ENCODE measurements at places on chromosomes 11 and 22.

GRCh38 chr22:19214078-19214473 is 35.5 kb upstream of the SLC25A1 start:
- DNase-seq, result no peak

DNA sequence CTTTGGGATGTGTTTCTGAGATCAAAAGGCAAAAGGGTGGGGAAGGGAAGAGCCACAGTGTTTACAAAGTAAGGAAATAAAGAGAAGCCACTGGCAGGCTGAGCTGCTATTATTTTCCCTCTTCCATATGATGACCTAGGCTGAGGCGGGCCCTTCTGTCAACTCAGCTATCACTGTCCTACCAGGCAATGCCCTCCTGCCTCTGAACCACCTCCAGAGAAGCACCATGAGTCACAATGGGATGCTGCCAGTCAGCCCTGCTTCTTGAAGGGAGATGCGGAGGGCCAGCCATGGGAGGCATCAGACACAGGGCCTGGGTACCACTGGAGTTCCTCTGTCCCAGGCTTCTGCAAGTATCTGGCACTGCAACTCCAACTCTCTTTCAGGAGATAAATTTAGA is 107.9 kb upstream of the BID start:
- no peak for DNase-seq

GRCh38 chr11:87265132-87265531 is 227.4 kb downstream of the TMEM135 start:
- DNase-seq, result no peak

DNA sequence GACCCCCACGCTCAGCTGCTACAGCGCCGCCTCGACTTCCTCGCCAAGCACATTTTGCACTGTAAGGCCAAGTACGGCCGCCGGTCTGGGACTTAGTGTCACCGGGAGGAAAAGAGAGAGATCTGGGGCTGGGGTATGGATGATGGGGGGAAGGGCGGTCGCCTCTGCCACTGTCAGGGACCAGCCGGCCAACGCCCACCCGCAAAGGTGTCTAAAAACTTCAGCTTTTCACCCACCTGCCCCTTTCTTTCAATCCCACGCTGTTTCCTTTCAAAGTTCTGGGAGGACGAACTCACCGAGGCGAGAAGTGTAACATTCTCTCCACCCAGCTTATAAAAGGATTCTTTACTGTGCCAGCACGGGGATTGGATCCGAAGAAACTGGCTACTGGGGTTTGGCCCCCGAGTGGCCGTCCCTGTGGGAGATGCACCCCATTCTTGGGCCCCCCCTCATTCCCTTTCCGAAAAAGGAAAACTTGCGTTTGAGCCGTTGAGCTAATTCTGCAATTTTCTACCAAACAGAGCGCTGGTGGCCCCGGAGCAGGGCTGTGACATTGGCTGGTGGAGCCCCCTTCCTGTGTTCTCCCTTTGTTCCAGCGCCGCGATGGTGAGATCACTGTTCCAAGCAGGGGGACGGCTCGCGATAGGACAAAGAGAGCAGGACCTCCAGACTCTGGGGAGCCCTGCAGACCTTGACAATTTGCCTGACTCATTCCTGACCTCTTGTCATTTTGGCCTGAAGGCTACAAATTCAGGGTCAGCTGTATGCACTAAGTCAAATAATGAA is 1.8 kb downstream of the FJX1 start:
- no peak for DNase-seq

DNA sequence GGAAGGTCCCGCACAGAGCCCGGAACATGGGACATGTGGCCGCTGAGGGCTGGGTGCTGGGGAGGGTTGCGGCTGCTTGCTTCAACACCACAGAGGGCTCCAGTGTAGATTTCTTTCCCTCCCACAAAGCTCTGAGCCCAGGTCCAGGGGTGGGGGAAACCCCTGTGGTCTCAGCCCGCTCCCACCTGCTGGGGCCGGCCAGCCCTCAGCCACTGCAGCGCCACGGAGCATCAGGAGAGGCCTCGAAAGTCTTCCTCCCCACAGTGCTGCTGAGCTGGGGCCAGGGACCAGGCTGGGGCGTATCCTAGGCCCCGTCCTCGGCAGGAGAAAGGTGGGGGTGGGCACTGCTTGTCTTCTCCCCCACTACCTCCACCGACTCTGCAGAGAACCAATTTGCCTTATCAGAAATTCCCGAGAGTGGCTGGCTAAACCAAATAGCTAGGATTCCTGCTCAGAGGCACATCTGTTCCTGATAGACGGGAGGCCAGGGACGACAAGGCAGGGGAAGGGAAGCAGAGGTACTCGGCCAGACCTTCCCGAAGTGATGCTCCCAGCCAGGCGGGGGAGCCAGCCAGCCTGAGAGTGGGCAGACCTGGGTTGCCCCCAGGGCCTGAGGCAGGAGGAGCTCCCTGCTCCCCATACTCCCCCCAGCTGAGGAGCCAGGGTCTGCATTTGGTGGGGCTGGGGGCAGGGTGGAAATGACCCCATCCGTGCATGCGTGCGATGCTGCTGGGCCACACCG is 18.7 kb downstream of the IGF2 start:
- no peak for DNase-seq

DNA sequence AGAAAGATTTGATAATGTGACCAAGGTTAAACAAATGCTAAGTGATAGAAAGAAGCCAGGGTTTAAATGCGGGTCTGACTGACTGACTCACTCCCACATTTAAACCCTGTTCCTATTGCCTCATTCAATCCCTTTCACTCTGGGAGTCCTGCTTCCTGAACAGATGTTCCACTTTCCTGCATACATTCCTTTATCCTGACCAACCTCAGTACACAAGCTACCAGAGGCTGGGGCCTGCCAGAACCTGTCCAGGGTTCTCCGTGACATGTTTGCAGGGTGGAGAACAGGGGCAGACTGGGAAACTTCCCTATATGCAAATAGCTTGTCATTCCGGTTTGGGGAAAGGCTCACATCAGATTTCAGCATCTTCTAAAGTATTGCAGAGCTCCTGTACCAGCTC is 3.0 kb upstream of the ANKK1 start:
- DNase-seq, result no peak

DNA sequence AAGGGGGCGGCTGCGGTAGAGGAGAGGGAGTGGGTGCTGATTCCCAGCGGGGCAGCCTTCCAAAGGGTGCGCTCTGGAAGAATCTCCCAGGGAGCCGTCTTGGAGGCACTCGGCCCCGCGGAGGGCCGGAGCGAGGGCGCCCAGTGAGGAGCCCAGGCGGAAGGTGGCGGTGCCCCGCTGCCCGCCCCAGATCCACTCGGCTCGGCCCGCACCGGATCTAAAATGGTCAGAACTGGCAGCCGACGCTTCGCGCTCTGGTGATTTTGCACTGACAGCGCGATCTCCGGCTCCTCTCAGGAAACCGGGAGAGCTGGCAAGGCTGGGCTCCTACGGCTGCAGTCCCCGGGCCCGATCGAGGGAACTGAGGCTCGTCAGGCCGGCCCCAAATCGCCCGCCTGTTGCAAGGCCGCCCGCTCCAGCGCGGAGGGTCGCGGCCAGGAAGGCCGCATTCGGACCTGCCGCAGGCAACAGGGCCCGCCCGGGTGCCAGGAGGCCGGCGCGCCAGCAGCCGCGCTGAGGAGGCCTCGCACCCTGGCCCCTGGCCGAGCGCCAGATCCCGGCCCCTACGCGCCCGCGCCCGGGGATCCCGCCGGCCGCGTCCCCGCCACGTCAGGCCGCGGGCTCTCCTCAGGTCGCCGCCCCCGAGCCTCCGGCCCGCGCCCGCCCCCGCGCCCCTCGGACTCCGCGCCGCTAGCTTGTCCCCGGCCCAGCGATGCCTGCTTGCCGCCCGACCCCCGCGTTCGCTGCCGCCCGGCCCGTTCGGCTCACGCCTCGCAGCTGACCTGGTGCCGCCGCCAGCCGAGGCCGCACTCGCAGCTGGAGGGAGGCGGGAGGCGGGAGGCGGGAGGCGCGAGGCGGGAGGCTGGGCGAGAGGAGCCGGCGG is at the start of gene KLHL22:
Gene KLHL22 (minus strand): TSS at position 818 of the 883 bp plus-strand sequence. CDS start 6,584 bp downstream, outside the sequence.
- DNase-seq, result peak; percentile 14

DNA sequence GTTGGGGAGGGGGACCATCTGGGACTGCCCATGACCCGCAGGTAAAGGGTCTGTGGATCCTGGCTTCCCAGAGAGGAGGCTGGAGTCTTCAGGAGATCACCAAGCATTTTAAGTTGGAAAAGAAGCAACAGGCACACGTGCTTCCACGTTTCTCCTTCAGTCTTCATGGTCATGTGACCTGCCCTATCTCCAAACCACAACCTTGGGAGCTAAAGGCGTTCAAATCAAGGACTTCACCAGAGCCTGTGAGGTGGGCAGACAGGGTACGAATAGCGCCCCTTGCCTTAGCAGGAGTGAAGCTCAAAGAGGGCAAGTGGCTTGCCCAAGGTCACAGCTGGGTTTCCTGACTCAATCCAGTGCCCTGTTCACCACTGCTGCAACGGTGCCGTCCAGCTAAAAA is 6.7 kb downstream of the TMEM184B start:
- DNase-seq, result no peak

DNA sequence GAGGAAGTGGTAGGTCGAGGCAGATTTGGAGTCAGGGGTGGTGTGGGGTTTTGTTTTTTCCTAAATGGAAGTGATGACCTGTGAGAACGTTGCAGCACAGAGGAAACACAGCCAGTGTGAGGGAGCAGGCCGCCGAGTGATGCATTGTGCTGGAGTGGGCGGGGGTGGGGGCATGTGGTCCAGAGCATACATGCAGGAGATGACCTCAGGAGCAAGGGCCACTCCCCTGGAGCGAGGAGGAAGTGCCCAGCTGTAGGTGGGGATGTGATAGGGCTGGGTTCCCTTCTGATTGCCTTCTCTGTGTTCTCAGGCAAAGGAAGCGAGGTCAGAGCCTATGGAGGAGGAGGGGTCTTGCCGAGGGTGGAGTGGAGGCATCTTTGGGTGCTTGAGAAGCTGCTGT is 81.4 kb downstream of the PPP6R3 start:
- DNase-seq, result no peak

- DNase-seq, result no peak
Measured at GRCh38 chr11:9851366-9851765, 187.5 kb downstream of the SWAP70 start.

DNA sequence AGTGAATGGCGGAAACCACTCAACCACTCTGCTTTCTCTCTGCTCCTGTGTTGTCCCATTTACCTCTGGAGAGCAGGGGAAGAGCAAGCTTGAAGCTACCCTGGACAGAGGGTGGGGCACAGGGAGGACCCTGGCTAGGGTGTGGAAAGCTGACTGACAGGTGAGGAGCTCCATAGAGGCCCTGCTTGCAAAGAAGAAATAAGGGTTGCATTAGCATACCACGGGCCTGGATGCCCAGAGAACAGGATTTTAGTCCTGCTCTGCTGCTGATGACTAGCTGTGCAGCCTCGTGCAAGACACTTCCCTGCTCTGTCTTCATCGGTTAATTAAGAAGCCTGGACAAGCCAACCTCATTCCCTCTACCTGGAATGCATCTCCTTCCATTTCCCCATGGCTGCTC is 135.0 kb downstream of the BUD13 start:
- no peak for DNase-seq

DNA sequence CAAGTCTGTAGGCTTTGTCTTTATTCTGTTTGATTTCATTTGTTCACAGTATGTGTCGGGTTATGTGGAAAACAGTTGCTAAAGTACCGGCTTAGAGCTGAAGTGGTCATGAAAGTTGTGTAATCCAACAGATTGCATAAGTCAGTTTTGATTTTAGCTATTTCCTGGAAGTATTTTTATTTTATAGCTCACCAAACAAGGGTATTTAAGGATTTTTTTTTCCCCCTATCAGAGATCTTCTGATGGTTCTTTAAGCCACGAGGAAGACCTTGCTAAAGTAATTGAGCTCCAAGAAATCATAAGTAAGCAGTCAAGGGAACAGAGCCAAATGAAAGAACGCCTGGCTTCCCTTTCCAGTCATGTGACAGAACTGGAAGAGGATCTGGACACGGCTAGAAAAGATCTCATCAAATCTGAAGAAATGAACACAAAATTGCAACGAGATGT is 55.9 kb downstream of the PPFIA1 start:
- DNase-seq, result no peak
